ENCODE measurements at places on chromosomes 6 and 20.
A peak's percentile ranks its signal among the peaks of the same experiment; 100 is the strongest.

DNA sequence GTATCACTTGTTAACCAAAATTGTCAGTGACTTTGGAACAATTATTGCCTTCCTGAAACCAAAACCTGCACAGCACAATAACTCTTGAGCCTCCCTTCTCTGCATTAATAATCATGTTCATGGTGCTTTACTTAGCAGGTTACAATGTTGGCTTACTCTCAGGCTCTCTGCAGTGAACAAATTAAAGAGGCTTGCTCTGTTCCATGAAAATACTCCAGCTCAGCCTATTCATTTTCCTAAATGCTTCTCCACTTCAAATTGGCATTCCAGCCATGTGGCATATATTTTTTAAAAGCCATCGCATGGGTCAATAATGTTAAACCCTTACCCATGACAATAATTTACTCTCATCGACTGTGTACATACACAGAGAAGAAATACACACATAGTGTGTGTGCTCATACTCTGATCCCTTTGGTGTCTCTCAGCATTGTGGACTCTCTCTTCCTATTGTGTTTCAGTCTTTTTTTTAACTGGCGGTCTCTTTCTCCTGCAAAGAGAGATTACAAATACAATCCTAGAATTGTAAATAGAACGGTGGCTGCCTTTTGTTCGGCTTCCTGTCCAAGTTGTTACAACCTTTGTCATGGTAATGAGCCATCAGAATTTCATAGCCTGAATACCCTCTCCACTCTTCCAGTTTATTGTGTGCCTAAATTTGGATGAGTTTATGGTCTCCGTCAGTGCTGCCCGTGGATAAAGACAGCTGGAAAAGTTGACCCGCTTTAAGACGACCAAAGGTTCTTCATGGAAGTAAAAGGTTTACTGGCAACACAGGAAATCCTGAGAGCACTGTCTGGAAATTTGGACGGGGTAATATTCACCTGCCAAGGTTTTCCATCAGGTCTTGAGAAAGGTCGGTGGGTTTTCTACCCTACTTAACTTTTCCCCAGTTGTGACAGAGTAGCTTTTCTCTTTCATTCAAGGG, 263.6 kb downstream of the CD83 start:
- DNase-seq: no peak

- DNase-seq: peak; percentile 37
Observed at GRCh38 chr20:58986968-58987517, 6.0 kb downstream of the NELFCD start.

DNA sequence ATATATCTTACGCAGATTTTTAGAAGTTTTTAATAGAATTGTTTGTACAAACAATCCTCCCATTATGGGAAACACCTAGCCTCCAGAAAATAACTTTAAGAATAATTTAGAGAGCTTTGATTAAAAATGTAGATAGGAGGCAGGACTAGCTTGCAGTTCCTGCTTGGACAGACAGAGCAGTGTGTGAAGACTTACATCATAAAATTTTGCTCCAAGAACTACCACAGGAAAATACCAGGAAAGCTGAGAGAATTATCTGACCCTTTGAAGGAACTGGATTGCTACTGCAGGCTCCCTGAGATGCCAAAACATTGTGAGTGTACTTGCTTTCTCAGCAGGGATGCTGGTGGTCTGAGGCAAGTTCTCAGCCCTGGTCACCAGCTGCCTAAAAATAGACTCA, 64.2 kb downstream of the EYS start:
- no peak for DNase-seq

- DNase-seq: no peak
Observed at GRCh38 chr20:48066246-48066645, 281.0 kb upstream of the SULF2 start.

GRCh38 chr6:141403103-141403502, 729.6 kb upstream of the GJE1 start:
- no peak for DNase-seq

GRCh38 chr20:23334111-23334510, 16.5 kb upstream of the NXT1 start:
- DNase-seq: no peak

DNA sequence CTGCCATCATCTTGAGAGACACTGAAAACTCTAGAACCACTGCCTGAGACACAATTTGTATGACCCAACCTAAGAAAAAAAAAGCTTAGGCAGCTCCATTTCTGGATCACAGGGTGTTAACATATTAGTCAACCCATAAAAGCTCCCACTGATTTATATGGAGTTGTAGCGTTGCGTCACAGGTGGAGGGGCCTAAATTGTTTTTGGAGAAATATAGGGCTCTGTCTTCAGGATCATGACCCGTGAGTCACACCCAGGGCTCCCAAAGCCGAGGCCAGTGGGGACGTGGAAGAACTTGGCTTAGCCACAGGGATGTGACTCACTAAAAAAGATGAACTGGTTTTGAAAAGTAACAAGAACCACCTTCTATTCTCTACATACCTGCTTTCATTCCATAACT, 116.5 kb upstream of the BMP2 start:
- DNase-seq: no peak

- DNase-seq: peak; percentile 73
Observed at GRCh38 chr6:155177363-155177961, 86.4 kb upstream of the CLDN20 start.

GRCh38 chr6:74356391-74356790, 660.4 kb downstream of the CD109 start:
- no peak for DNase-seq

DNA sequence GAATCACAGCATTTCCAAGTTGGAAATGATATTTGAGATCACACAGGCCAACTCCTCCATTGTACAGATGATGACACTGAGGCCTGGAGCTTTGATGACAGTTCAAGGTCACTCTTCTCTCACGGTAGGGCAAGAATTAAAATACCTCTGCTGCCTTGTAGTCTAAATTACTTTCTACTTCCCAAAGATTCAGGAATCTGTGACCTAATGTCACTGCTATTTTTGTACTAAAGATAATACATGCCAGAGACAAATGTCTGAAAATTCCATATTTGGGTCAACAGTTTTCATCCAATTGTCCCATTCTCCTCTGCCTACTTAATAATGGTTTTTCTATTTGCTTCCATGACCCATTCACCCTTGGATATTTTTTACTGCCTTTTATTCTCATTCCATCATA, 160.0 kb downstream of the SOD2 start:
- DNase-seq: no peak

GRCh38 chr6:27630727-27631608, 158.1 kb upstream of the ZNF184 start:
- DNase-seq: peak; percentile 85

DNA sequence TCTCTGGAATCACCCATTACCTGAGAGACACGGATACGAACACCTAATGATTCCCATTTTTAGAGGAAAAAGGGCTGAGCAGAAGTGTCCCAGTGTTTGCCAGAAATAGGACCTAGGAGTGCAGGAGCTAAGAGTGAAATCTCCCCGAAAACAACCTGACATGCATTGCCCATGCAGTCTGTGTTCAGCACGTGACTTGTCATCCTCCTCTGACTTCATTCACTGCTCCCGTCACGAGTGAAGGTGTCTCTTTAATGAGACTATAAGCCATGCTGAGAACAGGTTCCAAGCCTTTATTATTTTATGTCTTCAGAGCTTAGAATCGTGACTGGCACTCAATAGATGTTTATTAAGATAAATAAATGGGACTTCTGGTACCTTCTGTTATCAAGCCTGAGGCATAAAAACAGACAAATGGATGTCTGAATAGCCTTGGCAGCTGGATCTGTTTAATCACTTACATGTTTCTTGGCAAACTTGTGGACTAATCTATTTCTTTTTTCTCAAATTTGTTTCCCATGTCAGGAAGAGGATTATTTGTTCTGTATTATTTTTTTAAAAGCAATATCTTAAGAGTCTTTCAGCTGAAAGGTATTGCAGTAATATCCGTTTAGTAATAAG, 3.7 kb upstream of the MLIP start:
- DNase-seq: no peak

DNA sequence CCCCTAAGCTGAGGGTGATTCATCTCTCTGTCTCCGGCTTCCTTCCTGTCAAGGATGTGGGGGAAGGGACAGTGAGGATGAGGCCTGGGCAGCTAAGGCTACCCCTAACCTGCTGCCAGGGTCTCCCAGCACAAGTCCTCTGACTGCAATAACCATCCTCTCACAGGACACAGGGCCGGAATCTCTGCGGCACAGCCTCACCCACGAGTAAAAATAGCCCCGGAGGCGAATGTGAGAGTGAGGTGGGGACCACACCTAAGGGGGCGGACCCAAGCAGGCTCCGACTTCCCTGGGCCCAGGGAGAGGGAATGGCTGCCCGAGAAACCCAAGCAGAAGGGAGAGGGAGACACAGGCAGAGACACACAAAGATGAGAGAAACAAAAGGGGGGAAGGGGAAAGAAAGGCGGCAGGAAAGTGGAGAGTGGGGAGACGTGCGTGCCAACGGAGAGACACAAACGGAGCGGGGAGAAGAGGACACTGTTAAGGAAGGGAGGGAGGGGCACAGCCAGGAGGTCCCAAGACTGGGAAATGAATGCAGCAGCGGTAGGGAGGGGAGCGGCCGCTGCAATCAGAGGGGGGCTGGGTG, 1.4 kb downstream of the CLIC1 start:
- peak; percentile 82 for DNase-seq

DNA sequence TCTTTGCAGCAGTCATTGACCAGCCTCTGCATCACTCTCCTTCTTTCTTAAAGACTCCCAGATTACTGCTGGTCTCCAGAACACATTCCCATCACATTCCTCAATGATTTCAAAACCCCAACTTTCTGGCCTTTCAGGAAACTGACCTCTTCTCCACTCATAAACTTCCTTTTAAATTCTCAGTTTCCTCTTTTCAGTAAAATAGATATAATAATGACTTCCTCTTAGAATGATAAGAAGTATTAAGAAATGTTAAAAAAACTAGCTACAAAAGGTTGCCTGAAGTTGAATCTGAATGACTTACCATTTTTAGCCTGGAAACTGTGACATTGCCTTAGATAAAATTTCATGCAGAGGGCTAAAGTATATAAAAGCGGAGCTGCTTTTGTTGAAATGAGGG, 239.3 kb downstream of the OGFRL1 start:
- DNase-seq: no peak

DNA sequence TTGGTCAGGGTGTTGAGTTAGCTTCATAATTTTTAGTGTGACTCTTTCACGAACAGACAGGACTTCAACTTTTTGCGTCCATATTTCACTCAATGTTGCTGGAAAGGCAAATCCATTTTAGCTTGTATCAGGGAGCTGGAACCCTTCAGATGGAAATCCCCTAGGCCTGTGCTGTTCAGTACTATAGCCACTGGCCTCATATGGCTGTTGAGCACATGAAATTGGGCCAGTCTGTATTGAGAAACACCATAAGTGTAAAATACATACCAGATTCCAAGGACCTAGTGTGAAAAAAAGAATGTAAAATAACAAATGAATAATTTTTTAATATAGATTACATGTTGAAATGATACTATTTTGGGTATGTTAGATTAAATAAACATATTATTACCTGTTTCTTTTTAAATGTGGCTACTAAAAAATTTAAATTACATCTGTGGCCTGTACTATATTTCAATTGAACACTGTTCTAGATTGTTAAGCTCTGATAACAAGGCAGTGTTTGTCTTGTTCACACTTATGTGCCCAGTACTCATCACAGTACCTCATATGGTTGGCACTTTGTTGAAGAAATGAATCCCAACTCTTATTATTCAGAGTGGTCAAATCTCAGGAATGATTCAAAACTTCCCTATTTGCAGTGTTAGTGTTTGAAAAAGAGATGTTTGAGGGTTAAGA, 34.3 kb downstream of the CTNNBL1 start:
- peak; percentile 30 for DNase-seq

DNA sequence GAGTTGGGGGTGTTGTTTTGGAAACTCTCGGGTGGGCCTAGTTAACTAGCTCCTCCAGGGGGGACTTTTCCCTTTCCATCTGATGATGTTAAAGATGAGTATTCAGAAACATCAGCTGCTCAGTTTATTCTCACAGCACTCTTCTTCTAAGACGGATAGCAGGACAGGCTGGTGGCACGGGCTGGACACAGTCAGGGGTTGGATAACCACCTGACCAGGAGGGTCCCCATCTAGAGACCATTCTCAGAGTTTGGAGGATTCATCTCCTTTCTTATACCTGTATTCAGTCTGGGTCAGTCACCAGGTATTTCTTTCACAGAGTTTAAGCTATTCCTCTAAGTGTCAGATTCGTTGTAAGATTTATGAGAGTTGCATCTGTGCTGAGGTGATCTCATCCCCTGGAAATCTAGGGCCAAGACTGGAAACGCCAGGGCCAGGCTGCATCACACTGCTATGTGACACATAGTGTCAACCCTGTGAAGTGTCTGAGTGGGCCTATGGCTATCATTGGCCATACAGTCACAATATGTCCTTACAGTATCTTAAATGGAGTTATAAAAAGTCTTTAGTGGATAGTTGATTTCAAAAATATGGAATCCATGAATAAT, 111.7 kb downstream of the FAM50B start:
- DNase-seq: no peak

GRCh38 chr20:11718474-11719094, 199.1 kb upstream of the BTBD3 start:
- no peak for DNase-seq
